ENCODE measurements at places on chromosomes 2 and 18. TPM values are rescaled to one million over a fixed set of nuclear protein-coding genes. Genes with fewer than 3 reads are reported as not detected.

HOXD8 gene
- 15.5 TPM for total RNA-seq

MDH1B gene
- 1.3 TPM for total RNA-seq

GYPC gene
- 161 TPM for total RNA-seq

OSBPL1A gene
- 23.3 TPM for total RNA-seq

RAX gene
- total RNA-seq = not detected

CERKL gene
- under 0.01 TPM for total RNA-seq

DNA sequence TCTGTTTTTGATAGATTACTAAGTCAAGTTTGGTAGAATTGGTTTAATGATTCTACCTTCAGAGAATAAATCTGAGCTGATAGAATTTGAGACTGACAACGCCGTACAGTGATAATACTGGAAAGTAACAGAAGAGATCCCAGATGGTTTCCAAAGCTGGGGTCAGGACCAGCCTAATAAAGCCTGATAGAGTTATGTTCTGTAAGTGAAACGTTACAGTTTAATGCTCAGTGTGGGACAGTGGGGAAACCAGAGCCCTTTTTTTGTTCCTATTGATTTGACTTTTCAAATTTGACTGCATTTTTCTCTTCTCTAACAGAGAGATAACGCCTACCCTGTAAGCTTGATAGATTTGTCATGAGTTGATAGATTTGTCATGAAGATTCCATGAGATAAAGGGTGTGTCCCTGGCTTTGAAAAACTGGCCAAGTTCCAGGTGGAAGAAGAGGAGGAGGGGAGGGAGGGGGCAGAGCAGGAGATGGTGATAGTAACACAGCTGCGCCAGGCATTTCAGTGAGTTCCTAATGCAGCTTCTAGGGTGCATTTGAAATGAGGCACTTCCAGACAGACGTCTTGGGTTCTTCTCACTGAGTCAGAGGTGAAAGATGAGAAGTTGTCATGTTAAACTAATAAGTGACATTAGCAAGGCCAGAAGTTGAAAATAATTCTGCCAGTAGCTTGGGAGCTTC lies 65.1 kb downstream of the CERS6 start:
- peak; percentile 32 for DNase-seq

DNA sequence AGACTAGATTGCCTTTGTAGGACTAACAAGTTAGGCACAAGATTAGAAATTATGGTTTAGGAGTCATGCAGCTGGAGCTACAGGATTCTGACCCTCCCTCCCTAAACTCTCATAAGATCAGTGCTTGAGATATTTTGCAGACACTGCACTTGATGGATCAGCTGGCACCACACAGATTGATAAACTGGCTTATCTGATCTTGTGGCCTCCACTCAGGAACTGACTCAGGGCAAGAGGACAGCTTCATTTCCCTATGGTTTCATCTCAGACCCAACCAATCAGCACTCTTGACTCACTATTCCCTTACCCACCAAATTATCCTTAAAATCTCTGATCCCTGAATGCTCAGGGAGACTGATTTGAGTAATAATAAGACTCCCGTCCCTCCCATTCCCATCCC lies 152.3 kb downstream of the DIS3L2 start:
- peak; percentile 62 for DNase-seq

DNA sequence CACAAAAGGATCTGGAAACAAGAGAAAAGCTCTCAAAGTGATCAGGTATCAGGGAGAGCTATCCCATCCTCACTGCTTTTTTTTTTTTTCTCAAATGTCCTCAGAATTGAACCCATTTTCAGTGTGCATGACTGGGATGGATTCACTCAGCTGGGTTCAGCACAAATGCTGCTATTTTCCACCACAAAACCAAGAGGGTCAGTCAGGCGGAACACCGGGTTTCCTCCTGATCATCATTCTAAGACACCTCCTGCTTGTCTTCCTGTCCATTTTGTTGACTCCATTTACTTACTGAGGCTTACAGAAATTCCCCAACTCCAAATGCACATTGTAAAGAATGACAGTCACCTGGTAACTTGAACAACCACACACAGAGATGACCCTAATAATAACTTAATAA lies 39.9 kb downstream of the CYRIA start:
- DNase-seq = no peak

DNA sequence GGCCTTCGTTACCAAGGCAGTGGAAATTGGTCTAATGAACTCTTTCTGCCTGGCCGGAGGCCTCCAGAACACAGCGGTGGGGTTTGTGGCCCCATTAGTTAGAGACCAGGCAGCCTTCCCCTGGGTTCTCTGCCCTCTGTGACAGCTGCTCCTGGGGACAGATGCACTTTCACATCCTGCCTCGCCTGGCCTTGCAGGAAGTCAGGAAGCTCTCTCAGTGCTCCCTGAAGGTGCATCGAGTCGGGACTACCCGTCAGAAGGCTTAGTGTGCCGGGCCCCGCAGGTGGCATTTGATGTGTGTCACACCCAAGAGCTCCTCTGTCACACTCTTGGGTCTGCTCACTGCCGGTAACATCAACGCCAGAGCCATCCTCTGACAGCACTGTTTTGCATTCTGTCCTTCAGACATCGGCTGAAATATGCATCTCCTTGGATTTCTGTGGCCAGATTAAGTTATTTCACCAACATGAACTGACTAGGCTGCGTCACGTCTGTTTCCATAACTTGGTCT lies 158.3 kb downstream of the LDLRAD4 start:
- no peak for DNase-seq

- DNase-seq = no peak
Observed at GRCh38 chr2:204886713-204887112, 341.4 kb downstream of the PARD3B start.

- no peak for DNase-seq
Observed at GRCh38 chr2:204114295-204115136, 178.0 kb downstream of the ICOS start.

- DNase-seq = no peak
Observed at GRCh38 chr18:9637036-9637767, 22.8 kb upstream of the PPP4R1 start.

DNA sequence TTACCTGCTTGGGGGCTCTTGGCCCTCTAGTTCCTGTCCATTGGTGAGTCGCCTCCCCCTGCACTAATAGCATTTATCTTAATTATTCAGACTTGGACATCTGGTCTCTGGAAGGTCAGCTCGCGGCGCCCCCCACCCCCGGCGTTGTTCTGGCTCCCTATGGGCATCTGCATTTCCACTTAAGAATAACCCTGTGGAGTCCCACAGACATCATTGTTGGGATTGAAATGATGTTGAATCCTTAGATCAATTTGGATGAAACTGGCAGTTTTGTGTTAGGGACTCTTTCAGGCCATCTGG lies 313.8 kb upstream of the HS6ST1 start:
- no peak for DNase-seq

DNA sequence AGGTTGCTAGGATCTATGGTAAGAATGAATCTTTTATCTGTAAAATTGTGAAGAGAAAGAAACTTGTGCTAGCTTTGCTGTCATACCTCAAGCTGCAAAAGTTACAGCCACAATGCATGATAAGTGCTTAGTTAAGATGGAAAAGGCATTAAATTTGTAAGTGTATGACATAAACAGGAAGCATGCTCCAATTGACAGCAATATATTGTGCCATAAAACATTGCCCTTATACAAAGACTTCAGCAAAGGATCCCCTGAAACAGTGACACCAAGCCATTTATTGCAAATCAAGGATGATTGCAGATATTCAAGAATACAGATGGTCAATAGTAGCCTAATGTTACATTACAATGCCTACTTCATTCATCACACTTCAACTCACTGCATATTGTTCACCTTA lies 283.1 kb downstream of the CPS1 start:
- no peak for DNase-seq

- DNase-seq = no peak
Observed at GRCh38 chr18:23405636-23406035, 47.5 kb upstream of the RIOK3 start.

DNA sequence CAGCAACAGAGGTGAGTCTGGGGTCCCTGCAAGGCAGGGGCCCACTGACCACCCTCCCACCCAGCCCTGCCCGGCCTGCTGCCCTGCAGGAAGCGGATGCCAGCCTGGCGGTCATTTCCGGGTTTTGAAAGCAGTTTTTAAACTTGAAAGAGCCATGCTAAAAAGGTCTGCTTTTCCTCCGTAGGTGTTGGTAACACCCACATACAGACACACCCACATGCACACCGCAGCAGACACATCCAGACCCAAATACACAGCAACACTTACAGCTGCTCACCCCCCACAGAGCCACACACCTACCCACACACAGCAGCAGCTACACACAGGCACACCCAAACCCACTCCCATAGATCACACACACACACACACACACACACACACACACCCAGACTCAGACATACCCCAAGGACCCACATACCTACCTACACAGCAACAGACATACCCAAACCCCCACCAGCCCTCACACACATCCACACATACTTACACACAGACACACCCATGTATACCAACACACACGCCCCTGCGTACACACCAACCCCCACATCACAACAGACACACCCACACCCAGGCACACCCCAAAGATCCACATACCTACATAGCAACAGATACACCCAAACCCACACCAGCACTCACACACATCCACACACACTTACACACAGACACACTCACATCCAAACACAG lies 7.6 kb downstream of the ZFP36L2 start:
- DNase-seq = peak; percentile 43

GRCh38 chr2:156401861-156402260 lies 34.3 kb upstream of the GPD2 start:
- no peak for DNase-seq

DNA sequence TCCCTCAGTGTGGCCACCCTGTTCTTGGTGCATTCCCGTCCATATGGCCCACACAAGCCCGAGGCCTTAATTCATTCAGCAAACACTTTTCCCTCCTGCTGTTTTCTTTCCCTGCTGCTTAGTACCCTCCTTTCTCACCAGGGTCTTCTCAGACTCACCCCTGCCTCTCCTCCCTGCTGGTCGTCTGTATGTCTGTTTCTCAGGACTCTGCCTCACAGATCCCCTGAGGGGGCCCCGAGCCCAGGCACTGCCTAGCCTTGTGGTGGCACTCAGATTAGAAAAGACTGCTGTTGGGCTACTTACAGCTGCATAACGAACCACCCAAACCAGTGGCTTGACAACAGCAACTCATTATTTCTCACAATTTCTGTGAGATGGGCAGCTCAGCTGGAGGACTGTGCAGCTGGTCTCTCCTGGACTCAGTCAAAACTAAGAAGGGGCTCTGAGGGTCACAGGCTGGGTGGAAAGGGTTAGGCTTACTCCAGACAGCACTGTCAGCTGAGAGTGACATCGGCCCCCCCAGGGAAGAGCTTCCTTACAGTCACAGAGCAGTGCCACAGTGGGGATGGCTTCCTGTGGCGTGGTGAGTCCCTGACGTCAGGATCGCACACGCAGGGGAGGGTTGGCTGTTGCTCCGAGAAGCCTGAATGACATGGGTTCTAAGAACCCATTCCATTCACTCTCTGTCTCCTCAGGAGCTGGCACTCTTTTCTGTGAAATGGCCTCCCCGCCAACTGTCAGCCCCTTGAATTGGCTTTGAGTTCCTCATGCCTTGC lies 139.0 kb downstream of the UXS1 start:
- no peak for DNase-seq

DNA sequence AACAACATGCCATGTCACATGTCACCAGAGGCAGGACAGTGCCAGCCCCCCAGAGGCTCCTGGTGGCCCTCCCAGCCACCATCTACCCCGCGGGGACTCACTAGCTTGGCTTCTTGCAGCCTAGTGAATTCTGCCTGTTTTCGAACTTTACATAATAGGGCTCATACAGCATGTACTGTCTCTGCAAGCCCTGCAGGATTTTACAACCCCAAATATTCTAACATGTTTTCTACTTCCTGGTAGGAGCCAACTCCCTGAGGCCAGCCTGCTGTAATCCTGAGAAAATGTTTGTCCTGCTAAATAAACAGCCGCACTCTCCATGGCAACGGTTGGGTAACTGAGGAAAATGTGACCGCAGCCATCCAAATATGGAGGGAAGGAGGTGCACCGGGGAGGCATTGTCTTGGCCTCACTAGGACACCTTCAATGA lies 2.7 kb downstream of the PER2 start:
- peak; percentile 98 for DNase-seq

DNA sequence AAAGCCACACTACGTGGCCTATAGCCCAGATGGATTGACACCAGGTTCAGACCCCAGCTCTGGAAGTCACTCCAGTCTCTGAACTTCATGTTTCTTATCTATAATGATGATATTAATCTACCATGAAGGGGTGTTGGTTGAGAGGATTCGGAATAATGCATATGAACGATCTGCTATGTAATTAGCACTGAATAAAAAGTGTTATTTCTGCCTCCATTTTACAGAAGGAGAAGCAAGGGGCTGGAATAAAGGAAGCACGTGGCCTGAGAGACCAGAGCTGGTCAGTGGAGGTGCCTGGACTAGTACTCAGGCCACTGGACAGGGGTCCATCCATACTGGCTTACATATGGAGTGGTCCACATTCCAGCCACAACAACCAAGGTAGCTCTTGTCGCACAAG lies 166.5 kb upstream of the MYCN start:
- DNase-seq = no peak

- peak; percentile 42 for DNase-seq
Observed at GRCh38 chr18:8797206-8797605, 91.8 kb downstream of the MTCL1 start.

- DNase-seq = peak; percentile 63
Observed at GRCh38 chr2:236177967-236178889, 10.0 kb upstream of the GBX2 start.

- DNase-seq = no peak
Observed at GRCh38 chr2:205750797-205751196, 68.5 kb downstream of the NRP2 start.

- DNase-seq = no peak
Observed at GRCh38 chr2:226338825-226339224, 460.8 kb downstream of the IRS1 start.

GRCh38 chr18:75475228-75475627 lies 47.7 kb upstream of the SMIM21 start:
- DNase-seq = peak; percentile 83

DNA sequence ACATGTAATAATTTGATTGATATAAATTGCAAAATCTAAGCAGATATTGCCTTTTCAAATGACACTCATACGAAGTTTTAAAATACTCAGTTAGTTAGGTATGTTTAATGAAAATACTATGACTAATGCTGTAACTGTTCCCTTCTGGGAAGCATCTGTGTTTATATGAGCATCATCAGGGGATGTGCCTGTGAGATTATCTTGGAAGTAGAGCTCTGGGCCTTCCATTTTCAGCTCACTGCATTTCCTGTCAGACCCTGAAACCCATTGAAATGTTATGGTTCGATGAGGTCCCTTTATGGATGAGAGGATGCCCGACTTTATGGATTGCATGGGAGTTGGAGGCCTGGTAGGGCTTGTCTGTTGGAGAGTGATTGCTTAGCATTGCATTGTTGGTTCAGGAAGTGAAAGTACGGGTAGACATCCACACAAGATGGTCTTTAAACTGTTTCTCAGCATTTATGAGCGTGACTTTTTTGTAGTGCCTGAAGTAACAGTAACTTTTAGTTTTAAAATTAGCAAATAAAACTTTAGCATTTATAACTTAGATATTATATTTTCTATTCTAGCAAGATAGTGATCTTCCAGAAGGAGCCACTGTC lies 28.7 kb downstream of the ELP2 start:
- peak; percentile 89 for DNase-seq

All from fibroblast of villous mesenchyme (primary cell).